OCI-LY7 (cell line): ENCODE measurements at places on chromosomes 5 and 9.
A peak's percentile ranks its signal among the peaks of the same experiment; 100 is the strongest.

DNA sequence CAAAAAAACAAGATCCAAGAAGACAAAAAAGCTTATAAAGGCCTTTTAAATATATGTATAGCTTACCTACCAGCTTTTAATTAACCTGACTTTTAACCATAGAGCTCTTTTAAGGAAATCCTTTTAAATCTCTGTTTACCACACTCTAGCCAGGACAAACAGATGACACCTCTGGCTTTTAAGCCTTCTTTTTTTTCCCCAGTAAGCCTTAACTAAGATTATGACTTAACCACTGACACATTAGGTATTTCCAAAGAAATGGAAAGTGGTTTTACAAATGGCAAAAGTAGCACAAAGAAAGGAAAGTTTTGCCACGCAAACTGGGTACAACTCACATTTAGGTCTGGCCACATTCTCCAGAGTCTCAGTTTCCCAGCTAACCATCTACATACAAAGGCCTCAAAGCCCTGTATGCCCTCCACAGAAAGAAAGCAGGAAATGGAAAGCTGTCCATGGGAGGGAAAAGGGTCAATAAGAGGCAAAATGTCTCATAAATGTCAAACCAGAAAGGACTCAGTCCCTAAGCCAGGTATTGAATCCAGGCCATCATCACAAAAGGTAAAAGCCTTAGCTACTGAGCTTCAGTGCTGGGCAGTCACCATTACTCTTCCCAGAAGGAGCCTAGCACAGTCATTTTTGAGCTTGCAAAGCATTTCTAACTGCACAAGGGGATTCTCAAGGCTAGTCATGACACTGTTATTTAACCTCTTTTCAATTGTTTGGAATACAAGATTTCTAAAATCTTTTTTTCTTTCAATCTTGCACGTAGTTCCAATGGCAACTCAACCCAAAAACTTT lies 19.7 kb downstream of the TMEM161B start:
- DNase-seq: no peak

GRCh38 chr9:68725070-68725469 lies 20.0 kb downstream of the PIP5K1B start:
- no peak for DNase-seq

DNA sequence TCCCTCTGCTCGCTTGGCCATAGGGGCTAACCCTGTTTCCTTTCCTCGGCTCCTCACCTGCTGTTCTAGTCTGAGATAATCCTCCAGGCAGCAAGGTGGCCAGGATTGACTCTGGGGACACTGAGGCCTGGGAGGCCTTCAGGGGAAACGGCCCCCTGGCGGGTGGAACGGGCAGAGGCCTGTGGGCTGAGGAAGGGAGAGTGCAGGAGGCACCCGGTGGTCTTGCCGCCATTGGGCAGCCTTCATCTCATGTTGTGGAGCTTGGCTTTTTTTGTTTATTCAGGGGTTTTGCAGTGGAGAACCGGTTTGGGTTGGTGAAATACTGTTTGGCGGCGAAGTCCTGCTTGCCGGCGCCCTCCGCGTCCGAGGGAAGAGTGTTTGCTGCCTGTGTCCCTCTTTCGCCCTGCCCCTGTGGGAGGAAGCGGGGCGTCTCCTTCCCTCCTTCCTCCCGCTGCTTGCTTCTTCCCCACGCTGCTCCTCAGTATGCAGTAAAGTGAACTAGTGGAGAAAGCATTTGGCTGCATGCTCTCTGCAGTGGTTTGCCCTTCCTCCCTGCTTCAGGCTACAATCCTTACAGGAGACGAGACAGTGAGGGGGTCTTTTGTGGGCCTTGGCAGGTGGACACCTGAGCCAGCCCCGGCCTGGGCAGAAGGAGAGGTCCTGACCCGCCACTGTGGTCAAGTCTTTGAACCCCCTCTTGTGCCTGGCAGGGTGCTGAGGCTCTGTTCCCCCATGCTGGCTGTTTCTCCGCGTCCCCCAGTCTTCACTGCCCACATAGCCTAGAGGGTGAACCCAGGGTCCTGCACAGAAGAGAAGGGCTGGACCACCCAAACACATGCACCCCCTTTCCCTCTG lies 30.8 kb upstream of the PRDM12 start:
- DNase-seq: no peak

GRCh38 chr5:1003296-1003937 lies 5.2 kb upstream of the NKD2 start:
- DNase-seq: no peak

- DNase-seq: no peak
Measured at GRCh38 chr5:168765551-168766425, 186.6 kb upstream of the PANK3 start.

DNA sequence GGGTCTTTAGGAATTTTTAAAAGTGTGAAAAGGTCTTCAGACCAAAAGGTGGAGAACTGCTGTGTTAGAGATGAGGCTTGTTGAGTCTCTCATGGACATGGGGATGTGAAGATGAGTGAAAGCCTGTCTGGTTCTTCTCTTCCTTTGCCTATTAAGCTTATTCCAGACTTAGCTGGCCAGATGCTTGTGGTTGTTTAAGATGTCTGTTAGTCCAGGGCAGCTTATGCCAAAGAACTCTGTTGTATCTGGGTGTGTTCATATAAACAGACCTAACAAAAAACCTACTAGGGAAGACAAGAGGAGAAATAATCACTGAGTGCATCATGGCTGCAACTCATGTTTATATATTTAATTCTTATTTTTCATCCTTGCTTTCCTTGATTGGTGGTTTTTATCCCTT lies 57.5 kb upstream of the NCS1 start:
- no peak for DNase-seq

DNA sequence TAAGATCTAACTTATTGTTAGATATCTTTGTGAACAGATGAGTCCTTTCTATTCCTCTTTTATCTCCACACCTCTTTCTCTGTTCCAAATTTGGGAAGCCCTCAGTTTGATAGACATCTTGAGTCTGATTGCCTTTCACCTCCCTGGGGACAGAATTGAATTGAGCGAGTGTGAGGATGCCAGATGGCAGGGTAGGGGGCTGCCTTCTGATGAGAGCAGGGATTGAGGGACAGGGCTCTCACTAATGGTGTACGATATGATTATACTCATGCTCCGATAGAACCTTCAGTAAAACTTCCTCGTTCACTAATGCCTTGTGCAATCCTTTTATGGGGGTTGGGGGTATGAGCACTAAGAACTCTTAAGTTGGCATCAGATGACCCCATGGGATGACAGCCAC lies 172.1 kb upstream of the DAP start:
- no peak for DNase-seq

DNA sequence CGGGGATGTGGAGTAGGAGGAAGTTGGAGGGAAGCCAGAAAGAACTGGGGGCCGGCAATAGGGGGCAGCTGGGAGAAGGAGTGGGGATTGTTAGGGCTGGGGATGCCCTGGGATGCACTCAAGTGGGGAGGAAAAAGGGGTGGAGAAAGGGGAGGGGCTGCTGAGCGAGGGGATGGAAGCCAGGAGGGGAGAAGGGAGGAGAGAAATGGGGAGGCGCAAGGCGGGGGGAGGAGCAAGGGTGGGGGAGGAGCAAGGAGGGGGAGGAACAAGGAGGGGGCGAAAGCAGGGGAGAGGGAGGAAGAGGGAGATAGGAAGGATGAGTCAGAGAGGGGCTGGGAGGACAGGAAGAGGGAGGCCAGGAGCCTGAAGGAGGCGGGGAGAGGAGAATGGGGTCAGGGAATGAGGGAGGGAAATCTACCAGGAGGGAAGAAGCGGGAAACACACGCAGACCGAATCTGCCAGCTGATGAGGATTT lies 1.6 kb downstream of the IRX4 start:
- DNase-seq: no peak

GRCh38 chr5:43497311-43498104 lies 13.8 kb upstream of the TMEM267 start:
- DNase-seq: no peak

DNA sequence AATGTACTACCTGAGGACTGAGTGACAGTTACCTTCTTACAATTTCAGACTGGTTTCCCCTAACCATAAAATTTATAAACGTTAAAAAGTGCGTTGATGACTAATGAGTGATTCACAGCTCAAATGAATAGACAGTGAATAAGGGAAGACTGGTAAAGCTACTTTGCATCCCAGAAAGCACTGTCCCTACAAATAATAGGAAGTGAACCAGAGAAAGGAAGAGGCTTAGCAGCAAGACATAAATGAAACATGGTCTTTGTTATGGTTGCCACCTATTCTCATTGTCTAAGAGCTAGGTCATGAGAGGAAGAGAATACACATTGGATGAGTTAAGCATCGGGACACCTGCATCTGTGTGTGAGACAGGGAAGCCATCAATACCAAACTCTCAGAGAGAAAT lies 849.2 kb downstream of the TAF11L14 start:
- no peak for DNase-seq

GRCh38 chr9:84554069-84554664 lies 115.4 kb upstream of the NTRK2 start:
- no peak for DNase-seq

DNA sequence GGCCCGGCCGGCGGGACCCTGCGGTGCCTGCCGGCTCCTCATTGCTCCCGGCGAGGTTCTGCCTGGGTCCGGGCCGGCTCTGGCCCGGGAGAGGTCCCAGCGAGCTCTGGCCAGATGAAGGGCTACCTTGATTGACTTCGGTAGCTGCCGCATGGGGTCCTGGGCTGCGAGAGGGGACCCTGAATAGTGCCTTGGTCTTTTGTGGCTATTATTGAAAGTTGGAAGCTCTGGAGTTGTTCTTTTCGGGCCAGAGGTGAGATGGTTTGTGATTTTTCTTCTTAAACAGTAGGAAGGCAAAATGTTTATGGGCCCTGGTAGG lies 635 bp downstream of the NAA35 start:
- DNase-seq: no peak

GRCh38 chr5:136199408-136199807 lies 6.4 kb upstream of the SMIM32 start:
- no peak for DNase-seq

DNA sequence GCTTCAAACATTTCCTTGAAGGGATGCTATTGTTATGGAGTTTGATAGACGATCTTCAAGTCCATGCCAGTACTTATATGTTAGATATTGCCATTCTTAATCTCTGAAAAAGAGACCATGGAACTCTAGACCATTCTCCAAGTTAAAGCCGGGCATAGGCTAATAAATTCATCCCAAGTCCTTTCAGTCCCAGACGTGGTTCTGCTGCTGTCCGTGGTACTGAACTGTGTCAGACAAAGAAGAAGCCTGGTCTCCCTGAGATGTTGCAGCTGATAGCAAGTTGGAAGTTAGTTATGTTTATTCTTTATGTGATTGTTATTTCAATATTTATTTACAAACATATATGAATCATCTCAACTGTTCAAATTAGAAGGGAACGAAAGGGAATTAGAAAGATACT lies 158.7 kb downstream of the NMUR2 start:
- DNase-seq: peak; percentile 9

DNA sequence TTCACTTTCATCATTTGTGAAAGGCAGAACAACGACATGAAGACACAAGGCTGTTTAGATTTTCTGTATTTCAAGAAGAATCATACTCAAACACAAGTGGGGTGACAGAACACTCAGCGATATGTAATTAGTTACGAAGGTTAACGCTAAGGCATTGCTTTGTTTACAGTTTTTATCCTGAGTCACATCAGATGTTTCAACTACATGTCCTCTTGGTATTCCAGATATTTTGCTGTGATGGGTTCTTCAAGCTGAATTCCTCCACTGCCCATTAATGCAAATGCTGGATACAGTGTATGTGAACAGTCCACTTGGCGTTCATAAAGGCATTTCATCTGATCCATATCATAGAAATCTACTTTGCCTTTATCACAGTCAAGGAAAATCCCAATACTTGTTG lies 43.4 kb downstream of the TRIM36 start:
- DNase-seq: no peak

DNA sequence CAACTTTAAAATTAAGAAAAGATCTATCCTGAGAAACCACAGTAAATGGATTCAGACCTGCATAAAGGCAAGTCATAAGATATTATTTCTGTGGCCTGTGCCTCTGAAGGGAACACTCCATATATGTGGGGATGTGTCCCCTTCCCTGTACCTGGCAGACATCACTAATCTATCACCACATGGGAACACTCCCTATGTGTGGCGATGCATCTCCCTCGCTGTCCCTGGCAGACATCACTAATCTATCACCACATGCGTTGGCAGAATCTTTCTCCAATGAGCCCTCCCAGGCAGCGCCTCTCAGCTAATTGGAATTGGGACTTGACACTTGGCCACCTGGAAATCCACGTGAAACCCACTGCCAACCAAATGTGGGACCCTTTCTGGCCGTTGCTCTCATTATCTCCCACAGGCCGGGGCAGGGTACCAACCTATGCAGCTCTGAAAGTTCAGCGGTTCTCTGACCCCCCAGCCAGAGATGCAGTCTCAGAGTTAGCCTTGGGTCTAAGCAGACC lies 25.2 kb upstream of the ASS1 start:
- DNase-seq: no peak

DNA sequence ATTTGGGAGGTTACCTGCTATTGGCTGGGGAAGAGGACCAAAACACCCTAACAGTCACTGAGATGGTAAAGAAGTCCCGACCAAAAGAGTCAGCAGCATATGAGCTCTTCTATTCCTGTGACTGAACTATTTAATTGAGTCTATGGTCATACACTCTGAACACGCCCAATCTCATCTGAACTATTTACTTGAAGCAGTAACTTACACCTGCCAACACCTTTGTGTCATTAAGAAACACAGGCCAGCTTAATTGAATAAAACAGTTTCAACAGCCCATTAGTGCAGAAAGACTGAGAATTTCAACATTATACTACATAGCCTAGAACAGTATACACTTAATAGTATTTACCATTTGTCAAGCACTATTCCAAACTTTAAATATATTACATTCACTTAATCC lies 47.8 kb downstream of the NR6A1 start:
- no peak for DNase-seq

DNA sequence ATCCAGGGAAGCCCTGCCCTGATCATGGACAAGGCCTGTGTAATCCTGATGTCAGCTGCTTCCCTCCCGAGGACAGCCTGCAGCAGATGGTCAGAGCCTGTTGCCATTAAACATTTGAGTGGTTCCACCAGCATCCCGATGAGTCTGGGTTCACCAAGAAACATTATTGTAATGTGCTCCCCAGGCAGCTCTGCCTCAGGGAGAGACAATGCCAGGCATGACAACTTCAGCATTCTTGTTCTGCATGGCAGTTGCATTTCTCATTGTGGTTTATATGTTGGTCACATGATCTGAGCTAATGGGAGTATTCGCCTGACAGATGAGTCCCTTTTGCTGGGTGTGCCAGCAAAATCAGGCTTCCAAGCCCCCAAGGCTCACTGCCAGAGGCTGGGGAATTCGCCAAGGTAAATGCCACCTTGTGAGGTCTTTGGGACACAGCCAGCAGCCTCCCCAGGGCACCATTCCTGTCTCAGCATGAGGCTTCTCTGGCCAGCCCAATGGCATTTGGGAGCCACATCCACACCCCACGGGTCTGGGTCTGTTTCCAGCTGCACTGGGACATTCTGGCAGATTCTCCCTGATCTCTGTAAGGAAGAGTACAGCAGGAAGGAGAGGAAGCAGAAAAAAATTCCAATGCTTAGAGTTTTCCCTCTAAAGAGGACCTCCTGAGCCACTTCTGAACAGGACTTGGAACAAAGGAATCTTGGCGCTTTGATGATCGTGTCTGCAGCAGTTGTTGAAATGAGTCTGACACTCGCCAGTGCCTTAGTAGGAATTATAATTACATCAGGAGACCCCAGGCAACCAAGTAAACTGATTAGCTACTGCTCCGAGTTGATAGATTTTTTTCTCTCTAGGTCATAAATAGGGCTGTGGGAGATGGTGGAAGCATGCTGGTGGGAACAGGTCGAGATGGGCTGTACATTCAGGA lies 18.7 kb downstream of the KCNIP1 start:
- DNase-seq: no peak

- DNase-seq: no peak
Measured at GRCh38 chr5:132867046-132867451, 607 bp downstream of the UQCRQ start.

- DNase-seq: no peak
Measured at GRCh38 chr5:8913522-8913921, 632.4 kb downstream of the SEMA5A start.

- DNase-seq: no peak
Measured at GRCh38 chr5:6675784-6676491, 37.3 kb upstream of the TENT4A start.
